ENCODE measurements at places on chromosomes 13 and 19.

- DNase-seq: no peak
These were observed 1246.5 kb downstream of the UQCRFS1 start for GRCh38 chr19:27966390-27966816.

- no peak for DNase-seq
These were observed 4.6 kb upstream of the FAM32A start for GRCh38 chr19:16180611-16181010.

GRCh38 chr19:12496480-12496879 lies 11.9 kb upstream of the ZNF709 start:
- DNase-seq: no peak

DNA sequence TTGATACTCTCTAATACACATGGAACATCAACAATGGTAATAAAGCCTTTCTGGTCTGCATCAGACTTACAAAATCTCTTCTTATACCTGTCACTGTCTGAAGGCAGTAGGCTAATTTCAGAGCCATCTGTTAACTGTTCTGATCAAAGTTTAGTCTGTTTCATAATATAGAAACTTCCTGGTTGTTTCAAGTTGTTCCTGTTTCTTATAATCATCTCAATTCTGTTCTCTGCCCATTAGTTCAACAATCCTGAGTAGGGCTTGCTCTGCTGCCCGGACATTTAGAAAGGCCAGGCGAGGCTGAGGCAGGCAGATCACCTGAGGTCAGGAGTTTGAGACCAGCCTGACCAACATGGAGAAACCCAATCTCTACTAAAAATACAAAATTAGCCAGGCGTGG lies 5.4 kb upstream of the ZSCAN5A start:
- DNase-seq: no peak

DNA sequence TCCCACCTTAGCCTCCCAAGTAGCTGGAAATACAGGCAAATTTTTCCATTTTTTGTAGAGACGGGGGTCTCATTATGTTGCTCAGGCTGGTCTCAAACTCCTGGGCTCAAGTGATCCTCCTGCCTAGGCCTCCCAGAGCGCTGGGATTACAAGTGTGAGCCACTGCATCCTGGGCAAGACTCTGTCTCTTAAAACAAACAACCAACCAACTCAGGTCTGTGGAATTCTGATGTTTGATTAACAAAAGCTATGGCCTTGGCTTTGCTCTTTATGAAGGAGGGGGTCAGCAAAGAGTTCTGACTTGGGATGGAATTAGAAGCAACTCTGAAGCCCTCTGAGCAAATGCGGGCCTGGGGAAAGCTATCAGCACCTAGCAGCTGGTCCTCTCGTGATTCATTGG lies 117.7 kb downstream of the IER2 start:
- DNase-seq: no peak

DNA sequence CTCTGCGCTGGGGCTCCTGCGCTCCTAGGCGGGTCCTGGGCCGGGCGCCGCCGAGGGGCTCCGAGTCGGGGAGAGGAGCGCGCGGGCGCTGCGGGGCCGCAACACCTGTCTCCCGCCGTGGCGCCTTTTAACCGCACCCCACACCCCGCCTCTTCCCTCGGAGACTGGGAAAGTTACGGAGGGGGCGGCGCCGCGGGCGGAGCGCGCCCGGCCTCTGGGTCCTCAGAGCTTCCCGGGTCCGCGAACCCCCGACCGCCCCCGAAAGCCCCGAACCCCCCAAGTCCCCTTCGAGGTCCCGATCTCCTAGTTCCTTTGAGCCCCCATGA lies at the start of gene GJB2:
Gene GJB2, minus strand, starts transcription at position 103 of the 326 bp plus-strand sequence. CDS start 3,357 bp downstream, outside the sequence.
- DNase-seq: no peak

DNA sequence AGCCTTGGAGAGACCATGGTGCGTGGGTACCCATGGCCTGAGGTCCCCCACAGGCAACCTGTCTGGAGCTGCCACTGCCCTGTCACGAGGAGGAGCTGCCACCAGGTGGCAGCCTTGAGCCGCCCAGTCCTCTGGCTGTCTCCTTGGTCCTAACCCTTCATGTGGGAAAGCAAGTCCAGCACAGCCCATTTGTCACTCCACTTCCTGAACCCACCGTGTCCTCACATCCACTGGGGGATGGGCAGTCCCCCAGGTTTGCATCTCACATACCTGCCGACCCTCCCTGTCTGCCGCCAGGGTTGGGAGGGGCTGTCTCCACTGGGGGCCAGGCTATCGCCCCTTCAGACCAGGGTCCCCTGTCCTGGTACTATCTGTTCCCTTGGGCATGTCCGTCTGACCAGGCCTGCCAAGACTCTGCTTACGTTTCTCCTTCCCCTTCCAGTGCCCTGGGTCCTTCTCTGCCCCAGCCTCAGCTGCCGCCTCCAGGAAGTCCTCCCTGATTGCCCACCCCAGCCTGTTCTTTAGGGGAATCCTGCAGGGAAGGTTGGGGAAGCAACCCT lies 4.5 kb downstream of the FAM174C start:
- peak; percentile 88 for DNase-seq
